ENCODE measurements at places on chromosomes 16 and 17.

GRCh38 chr16:65106757-65107156, 15.1 kb downstream of the CDH11 start:
- no peak for DNase-seq

DNA sequence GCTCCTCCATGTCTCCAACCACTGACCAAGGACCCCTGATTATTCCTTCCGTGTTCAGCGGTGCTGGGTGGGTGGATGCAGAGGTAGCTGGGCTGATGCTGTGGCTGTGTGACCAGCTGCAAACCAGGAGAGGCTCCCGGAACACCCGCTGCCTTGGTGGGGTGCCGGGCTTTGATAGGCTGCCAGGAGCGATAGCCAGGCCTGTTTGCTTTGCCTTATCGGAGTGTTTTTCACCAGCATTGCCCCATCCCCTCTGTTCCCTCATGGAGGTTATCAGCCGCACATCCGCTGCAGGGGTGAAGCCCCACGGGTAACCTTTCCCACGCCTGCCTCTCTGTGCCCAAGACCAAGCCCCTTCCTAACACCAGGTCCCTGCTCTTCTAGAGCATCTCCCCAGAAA, 354.3 kb downstream of the C16orf95 start:
- DNase-seq: no peak

GRCh38 chr16:58859958-58860669, 126.0 kb upstream of the GOT2 start:
- no peak for DNase-seq

GRCh38 chr16:1991588-1991947, 1.8 kb downstream of the SYNGR3 start:
- DNase-seq: no peak

DNA sequence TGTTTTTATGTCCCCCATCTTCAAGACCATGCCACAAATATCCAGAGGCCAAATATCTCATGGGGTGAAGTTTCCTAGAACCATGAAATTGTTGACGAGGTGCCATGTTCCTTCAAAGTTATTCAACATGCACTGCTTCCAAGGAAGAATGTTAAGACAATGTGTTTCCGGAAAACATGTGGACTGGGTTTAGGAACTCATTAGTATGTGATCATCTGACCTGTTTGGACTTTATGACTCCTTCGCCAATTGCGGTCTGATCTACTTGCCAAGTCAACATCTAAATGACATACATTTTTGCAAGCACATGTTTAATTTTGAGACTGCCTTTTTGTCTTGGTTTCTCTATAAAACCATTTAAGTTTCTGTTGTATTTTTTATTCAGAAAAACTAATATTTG, 234.8 kb downstream of the MAF start:
- no peak for DNase-seq

- no peak for DNase-seq
Measured at GRCh38 chr17:76088041-76088867, 9.3 kb downstream of the ZACN start.

DNA sequence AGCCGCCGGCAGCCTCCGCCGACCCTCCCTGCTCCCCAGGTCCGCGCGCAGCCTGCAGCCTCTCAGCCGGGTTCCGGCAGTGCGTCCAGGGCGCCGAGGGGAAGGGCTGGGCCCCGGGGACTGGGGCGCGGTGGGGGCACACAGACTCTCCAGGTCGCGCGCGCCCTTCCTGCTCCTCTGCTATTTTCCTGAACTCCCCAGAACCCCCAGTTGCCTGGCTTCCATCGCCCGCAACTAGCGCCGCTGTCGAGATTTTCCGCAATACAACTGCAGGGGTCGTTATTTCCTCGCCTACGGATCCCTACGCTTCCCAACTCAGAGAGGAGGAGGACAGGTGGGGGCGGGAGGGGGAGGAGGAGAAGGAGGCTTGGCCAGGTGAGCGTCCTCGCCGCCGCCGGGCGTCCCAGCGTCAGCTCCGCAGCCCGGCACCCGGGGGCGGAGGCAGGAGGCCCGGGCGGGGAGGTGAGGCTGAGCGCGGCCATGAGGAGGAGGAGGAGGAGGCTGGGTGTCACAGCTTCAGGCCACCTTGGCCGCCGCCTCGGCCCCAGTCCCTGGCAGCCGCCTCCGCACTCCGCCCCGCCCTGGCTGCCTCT, at the start of gene CA10:
Gene CA10, minus strand, starts transcription at position 265 of the 593 bp plus-strand sequence.
- DNase-seq: no peak
